CD4-positive, alpha-beta T cell treated with Interleukin-1 beta for 1 hour (primary cell): ENCODE measurements at places on chromosomes 2 and 18.

- DNase-seq, result no peak
Observed at GRCh38 chr2:175679231-175679630, 322.8 kb downstream of the LNPK start.

DNA sequence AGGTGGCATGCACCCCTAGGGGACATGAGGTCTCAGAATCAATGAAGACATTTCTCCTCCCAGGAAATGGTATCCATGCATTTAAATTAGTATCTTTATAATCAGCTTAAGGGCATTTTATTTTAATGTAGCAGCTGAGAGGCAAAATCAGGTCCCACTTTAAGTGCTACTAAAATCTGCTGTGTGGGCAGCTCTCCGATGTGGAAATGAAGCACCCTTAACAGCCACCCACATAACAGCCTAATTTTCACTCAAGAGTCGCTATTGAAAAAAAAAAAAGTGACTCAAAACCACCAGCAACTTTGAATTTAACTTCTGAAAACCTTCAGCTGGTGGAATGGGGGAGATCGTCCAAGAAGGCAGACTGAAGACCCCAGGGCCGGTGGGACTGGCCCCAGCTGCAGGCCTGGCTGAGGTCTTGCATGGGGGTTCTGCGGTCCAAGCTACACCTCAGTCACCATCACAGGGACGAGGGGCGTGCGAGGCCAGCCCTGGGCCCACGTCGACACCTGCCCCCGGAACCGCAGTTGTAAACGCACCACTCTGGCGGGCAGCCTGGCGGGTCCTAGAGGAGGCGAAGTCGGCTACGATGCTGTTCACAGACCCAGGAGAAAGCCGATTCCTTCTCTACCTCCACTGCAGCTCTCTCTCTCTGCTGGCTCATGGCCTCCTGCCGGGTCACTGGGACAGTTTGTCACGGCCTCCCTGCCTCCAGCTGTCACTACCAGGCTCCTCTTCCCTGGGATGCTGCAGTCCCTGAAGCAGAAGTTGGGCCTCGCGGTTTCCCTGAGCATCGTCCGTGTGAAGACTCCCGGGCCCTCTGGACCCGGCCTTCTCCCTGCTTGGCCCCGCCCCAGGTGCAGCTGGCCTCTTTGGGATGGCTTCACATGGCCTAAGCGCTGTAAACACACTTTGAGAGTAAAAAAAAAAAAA, 111.9 kb downstream of the KCNF1 start:
- no peak for DNase-seq

DNA sequence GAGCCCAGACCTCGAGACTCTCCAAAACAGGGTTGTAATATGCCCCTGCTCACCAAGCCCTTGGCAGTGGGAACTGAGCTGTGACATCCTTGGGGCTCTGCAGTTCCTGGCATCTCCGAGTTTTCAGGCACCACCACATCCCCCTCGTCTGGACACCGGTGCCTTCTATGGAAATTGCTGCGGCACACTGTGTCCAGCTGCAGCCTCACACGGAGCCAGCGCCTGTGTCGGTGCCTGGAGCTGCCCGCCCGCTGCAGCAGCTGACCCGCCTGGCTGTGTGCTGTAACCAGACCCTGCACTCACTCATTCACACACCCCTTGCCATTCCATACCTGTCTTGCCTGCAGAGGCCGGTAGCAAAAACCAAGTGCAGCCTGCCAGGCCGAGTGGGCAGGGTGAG, 11.8 kb downstream of the IWS1 start:
- no peak for DNase-seq

GRCh38 chr2:201420442-201421113, 30.7 kb downstream of the TRAK2 start:
- no peak for DNase-seq

GRCh38 chr18:50644807-50645206, 84.9 kb downstream of the MAPK4 start:
- no peak for DNase-seq

GRCh38 chr2:101188683-101189405, 37.7 kb upstream of the TBC1D8 start:
- no peak for DNase-seq

- DNase-seq, result no peak
Observed at GRCh38 chr18:57505231-57505630, 70.1 kb downstream of the ONECUT2 start.

- DNase-seq, result no peak
Observed at GRCh38 chr2:138707392-138708074, 72.7 kb downstream of the NXPH2 start.

- no peak for DNase-seq
Observed at GRCh38 chr2:132678483-132678882, 8.5 kb upstream of the LYPD1 start.

- no peak for DNase-seq
Observed at GRCh38 chr18:58105206-58105887, 61.3 kb downstream of the NEDD4L start.

GRCh38 chr2:105239924-105240323, 1.6 kb upstream of the GPR45 start:
- no peak for DNase-seq

DNA sequence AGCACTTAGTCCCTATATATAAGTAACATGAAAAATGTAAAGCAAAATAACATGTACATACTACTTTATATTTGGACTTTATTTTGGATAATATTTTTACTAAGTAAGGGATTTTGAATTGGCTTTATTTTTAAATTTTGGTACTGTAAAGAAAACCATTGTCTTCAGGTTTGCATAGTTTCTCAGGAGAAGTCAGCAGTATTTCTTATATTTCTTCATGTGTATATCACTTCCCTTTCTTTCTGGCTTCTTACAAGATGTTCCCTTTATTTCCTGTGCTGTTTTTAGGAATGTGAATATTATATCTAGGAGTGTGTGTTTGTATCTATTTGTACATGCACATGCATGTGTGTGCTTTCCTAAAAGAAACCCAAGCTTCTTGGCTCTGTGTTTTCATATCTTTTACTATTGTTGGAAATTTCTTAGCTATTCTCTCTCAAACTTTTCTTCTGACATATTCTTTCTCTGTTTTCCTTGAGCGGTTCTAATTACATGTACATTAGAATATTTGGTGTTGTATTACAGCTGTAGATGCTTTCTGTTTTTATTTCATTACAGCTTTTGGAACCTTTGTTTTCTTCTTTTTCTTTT, 1549.7 kb upstream of the ACVR2A start:
- no peak for DNase-seq

DNA sequence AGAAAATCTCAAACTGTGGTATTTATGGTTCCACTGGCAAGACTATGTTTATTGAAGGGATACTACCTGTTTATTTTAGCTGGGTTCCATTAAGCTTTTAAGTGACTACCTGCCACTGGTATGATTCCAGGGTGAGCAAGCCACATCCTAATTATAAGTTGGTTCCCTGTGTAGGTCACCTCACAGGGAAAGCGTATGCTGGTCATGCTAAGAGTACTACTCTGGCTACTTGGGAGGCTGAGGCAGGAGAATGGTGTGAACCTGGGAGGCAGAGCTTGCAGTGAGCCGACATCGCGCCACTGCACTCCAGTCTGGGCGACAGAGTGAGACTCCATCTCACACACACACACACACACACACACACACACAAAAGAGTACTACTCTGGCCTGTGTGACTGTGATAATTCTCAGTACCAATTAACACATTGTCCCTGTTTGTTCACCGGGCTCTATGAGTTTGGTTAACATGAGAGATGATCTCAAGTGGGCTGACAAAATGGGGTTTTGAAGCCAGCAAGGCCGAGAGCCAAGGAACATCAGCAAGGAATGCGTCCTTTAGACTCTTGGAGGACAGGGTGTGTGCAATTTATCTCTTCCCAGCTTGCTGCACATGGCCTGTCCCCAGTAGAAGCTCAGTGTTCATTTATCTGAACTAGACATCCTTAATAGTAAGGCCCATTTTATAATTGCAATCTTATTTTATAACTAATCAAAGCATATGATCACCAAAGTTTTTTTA, 15.2 kb upstream of the ITSN2 start:
- DNase-seq, result no peak

DNA sequence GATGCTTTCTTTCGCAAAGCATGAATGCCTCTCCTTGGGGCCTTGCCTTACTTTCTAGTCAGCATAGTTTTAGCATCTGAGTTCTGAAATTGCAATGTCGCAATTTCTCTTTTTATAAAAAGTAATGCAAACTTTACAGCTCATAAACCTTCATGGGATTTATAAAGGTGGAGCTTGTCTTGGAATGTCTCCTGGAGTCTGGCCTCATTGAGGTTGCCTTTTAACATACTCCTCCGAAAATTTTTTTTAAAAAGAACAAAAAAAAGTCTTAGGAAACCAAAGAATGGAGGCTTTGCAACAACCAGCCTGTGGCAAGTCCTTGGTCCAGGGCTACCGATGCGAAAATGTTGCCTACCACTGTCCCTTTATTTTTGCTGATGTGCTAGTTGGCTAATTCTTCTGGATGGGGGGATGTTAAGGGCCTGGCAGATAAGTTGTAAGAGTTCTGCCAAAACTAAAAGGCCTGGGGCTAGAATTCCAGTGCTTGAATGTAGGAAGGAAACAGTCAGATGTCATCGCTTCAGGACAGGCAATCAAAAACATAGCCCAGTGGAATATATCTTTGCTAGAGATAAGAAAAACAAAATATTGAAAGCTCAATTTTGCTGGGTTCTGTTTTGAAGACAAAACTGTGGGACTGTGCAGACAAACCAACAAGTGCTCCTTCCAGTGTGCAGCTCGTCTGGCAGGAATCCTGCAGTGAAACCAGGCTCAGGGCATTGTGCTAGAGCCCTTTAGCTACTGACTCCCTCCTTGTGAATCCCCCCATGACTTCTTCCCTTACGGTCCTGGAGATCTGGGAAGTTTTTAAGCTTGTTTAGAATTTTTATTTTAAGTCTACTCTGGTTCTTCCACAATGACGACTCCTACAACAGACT, 213.0 kb downstream of the PIEZO2 start:
- no peak for DNase-seq

DNA sequence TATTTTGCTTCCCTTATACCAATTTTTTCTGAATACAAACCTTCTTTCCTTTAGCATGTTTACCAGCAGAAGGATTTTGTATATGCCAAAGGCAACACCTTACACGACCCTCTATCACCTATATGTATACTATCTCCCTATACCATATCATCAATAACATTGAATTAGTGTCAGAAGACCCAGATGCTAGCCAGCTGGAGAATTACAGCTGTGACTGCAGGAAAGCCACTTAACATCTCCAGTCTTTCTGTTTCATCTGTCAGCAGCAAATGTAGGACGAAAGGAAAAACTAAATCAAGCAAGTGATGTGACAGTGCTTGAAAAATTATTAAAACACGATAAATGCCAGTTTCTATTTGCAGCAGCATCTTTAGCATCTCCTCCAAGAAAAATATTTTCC, 193.7 kb downstream of the STK39 start:
- no peak for DNase-seq

- DNase-seq, result no peak
Observed at GRCh38 chr2:138207074-138207930, 243.0 kb downstream of the HNMT start.

DNA sequence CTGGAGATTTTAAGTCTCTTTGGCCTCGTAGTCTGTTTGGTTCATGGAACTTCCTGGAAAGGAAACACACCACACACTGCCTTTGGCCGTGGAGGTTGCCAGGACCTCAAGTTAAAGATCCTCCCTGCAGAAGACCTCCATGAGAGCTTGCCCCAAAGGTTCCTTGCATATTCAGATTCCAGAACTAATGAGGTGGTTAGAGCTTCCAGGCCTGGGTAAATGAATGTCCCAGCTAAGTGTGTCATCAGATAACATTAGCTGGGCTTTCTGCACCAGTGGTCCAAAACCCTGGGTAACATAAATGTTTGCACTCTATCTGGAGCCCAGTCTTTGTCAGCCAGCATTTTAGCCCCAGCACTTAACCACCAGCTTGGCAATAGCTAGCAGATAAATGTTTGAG, 122.1 kb upstream of the EML6 start:
- DNase-seq, result no peak

GRCh38 chr2:236974148-236974547, 111.5 kb upstream of the COPS8 start:
- no peak for DNase-seq

GRCh38 chr2:236777408-236777807, 207.8 kb downstream of the ACKR3 start:
- no peak for DNase-seq

- no peak for DNase-seq
Observed at GRCh38 chr2:230591850-230592249, 120.8 kb upstream of the CAB39 start.

- peak; percentile 39 for DNase-seq
Observed at GRCh38 chr2:144320491-144320890, 199.4 kb downstream of the ZEB2 start.

- DNase-seq, result no peak
Observed at GRCh38 chr2:104840893-104841585, 12.9 kb upstream of the POU3F3 start.

- DNase-seq, result no peak
Observed at GRCh38 chr2:70388813-70389212, 86.9 kb upstream of the FAM136A start.

- no peak for DNase-seq
Observed at GRCh38 chr18:69897397-69898108, 50.1 kb downstream of the CD226 start.

GRCh38 chr18:52459890-52460289, 119.9 kb downstream of the DCC start:
- no peak for DNase-seq

DNA sequence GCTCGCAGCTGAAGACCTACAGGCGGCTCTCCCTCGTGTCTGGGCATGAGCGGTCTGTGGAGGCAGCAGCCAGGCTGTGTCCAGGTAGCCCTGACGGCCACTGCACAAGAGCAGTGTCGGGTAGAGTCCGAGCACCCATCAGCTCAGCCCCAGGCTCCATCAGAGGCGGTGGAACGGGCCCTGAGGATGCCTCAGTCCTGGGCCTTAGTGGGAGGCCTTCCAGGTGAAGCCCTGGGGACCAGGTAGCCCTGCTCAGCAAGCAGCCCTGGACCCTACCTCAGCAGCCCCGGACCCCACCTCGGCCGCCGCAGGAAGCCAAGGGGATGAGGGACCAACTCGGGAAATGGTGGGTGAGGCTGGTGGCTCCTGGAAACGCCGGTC, 21.3 kb upstream of the KLF11 start:
- no peak for DNase-seq

DNA sequence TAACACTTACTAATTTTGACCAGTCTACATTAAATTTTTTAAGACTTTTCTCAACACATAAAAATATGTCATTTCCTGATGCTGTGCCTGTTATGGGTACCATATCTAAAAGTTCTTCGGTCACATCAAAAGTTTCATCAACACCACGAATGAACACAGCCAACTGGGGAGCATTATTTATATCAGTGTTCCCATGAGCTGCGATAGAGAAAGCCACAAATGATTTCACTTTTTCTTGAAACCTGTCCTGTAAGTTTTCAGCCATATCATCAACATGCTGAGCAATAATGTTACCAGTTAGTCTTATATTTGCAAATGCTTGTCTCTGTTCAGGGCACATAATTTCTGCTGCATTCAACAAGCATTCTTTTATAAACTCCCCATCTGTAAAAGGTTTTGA, 30.4 kb upstream of the NCL start:
- DNase-seq, result no peak
